ENCODE measurements at places on chromosomes 7 and 10.

DNA sequence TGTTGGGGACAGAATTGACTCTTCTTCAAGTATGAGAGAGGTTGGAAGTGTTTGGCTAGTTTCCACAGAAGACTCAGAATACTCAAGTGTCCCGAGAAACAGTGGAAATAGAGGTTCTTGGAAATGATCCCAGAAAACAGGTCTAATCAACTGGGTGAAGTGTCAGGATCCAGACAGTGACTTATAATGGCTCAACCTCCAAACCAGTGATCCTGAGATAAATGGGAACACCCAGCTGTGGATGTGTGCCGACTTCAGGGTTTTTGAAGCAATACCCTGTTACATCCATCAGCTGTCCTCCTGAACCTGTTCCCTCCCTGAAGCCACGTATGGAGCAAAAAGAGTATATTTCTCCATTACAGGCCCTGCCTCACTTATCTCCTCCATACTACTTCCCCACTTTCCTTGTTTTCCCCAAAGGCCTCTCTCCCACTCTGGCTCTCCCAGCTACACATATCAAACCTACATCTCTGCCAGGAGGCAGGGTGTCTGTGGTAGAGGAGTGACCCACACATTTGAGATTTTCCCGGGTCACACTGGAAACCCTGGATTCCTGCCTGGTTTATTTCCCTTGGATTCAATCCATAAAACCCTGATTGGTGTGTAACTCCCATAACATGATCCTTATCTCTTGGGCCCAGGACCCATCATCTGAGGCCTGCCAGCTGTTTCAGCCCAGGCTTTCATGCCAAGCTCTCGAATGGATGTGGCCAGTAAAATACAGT, 17.6 kb upstream of the ELOVL3 start:
- no peak for DNase-seq

- DNase-seq, result no peak
Observed at GRCh38 chr10:19817231-19817933, 1.1 kb downstream of the PLXDC2 start.

- DNase-seq, result no peak
Observed at GRCh38 chr10:26479766-26480492, 41.8 kb downstream of the APBB1IP start.

GRCh38 chr7:79011921-79012320, 441.5 kb downstream of the MAGI2 start:
- DNase-seq, result no peak

GRCh38 chr7:36048902-36049240, 104.2 kb upstream of the EEPD1 start:
- no peak for DNase-seq

Measured in renal cortex interstitium (tissue), 15 donors.